ENCODE measurements at places on chromosomes 4 and X.
A peak's percentile ranks its signal among the peaks of the same experiment; 100 is the strongest.

GRCh38 chrX:132292793-132293192 lies 73.5 kb upstream of the RAP2C start:
- DNase-seq, result no peak

DNA sequence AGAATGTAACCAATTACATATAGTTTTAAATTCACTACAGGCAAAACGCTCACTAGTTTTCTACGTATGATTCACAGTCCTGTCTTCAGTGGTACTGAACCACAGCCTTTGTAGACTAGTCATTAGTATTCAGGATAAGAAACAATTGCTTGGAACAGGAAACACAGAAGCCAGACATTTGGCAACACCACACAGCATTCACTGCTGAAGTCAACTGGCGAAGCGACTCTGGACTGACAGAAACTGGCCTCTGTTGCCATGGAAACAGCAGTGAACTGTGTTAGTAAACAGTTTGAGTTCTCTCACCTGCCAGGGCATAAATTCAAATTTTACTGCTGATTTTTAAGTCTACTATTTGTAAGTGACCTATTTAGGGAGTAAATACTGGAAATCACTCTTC lies 57.6 kb downstream of the MAPK10 start:
- DNase-seq, result no peak

- DNase-seq, result no peak
These were observed 7.1 kb upstream of the CXCL5 start for GRCh38 chr4:74005528-74005927.

DNA sequence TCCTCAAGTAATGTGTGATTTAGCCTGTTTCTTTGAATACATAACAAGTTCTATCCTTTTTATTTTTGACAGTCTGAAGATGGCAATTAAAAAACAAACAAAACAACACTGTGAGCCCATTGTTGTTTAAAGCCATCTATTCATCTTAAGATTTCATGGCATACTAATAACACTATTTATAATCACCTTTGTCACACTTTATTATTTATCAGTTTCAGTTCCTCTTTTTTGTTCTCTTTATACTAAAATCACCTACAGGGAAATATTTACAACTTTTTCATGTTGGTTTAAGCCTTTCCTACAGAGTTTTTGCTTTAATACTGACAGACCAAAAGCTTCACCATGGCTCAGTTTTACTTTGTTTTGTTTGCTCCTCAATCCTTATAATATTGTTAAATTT lies 247.4 kb upstream of the CTSO start:
- DNase-seq, result no peak

DNA sequence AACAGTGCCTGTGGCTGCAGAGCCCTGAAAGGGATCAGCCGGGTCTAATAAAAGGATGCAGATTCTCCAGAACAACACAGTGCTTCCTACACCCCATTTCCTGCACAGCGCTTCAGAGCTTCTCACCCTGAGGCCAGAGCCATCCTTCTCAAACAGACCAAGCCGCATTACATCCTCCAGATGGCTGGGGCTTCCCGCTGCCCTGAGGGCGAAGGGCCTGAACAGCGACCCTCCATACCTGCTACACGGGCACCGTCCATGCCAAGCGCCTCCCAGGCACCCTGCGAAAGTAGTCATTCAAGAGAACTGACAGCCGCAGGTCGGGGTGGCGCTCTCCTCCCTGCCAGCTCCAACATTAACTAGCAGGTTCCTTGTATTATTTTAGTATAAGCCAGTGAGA lies 36.5 kb downstream of the ACOX3 start:
- DNase-seq, result no peak

- no peak for DNase-seq
These were observed 21.0 kb downstream of the MSX1 start for GRCh38 chr4:4880492-4880891.

GRCh38 chr4:26791346-26791745 lies 69.3 kb upstream of the STIM2 start:
- no peak for DNase-seq

- no peak for DNase-seq
These were observed 103.6 kb downstream of the RTL3 start for GRCh38 chrX:78555401-78555980.

DNA sequence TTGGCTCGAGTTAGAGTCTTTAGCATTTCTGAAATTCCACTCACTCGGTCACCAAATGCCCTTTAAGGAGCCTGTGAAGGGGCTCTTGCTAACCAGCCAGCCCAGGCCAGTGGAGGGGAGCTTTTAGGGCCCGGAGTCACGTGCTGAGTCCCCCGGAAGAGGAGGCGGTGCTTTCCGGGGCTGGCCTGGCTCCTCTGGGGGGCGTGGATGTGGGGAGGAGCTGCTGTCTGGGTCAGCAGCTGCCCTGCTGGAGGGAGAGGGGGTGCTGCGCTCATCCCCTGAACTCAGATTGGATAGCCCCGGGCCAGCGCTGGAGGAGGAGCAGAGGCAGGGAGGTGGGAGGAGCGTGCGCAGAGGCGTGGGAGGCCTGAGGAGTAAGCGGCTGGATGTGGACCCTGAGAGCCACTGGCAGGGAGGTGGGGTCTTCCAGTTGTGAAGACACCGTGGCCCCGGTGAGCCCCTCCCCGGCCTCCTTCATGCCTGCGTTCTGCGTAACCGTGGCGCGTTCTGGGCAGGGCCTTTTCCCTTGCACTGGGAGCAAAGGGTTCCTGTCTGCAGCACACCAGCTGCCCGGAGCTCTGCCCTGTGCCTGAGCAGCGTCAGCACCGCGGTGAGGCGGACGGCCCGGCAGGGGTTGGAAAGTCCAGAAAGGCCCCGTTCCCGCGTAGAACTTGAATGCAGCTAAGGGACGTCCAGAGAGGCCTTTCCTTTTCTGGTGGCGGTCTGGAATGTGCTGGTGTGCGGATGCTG lies 19.7 kb downstream of the MAEA start:
- DNase-seq, result no peak

DNA sequence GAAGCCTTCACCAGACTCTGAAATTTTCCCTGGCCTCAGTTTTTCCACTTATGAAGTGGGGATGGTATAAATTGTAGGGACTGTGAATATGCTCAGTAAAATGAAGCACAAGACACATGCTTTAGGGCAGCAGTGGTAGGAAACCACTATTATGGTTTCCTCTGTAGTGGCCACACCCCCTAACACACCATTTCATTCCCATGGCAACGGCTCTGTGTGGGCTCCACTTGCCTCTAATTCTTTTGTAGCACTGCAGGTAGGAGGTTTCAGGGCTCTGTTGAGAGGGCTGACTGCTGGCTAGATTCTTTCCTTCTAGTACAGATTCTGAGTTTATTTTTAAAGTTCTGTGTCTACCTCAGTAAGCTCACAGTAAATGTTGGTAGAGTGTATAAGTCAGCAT lies 3.5 kb upstream of the VMA21 start:
- DNase-seq, result no peak

DNA sequence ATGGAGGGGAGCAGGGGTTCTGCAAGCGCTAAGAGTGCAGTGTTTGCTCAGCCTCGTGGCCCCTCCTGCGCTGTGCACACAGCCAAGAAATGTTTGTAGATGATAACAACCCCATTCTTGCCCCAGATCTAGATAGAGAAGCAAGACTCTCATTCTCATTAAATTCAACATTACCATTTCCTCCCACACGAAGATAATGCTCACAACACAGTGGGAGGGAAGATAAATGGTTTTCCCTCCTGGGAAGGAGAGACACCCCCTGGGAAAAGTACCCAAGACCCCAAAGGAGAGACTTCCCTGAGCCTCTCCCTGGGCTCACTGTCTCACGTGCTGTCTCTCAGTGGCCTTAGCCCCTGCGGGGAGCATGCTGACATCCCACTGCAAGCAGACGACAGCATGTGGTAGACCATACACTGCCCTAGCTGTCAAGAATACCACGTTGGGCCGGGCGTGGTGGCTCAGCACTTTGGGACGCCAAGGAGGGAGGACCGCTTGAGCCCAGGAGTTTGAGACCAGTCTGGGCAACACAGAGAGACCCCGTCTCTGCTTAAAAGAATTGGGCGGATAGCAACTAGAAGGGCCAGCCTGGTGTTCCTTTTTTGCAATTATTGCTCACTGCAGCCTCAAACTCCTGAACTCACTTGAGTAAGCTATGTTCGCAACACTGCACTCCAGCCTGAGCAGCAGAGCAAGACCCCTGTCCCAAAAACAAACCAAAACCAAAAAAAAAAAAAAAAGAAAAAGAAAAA lies 34.9 kb upstream of the IQSEC2 start:
- no peak for DNase-seq

GRCh38 chr4:168437192-168437943 lies 42.9 kb downstream of the DDX60L start:
- DNase-seq, result no peak

- DNase-seq, result no peak
These were observed 274.1 kb upstream of the MAGEB2 start for GRCh38 chrX:29941287-29941686.

DNA sequence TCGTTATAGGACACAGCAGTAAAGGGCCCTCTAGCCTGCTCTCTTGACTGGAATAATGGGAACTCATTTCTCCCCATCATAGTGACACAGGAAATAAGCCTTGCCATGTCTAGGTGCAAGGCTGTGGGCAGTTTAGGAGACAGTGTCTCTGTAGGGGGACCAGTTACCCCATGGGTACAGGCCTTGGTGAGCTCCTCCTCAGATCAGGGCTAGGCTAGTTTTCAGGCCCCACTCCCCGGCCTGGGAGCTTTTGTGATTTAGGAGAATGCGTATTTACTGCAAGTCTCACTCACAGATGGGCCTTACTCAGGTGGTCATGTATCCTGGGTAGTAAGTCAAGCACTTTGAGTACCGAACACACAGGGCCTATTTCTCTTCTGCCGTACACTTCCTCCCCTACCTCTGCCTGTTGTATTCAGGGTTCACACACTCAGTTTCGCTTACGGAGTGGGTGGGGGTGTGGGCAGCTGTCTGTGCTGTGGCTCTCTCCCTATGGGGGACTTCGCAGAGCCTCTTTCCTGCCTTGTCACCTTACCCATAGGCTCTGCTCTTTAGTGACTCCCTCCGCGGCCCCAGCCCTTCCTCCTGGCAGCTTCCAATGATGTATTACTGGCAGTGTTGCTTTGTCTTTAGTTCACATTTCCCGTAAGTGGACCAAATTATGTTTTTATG lies 34.2 kb downstream of the FAM193A start:
- DNase-seq, result peak; percentile 40

DNA sequence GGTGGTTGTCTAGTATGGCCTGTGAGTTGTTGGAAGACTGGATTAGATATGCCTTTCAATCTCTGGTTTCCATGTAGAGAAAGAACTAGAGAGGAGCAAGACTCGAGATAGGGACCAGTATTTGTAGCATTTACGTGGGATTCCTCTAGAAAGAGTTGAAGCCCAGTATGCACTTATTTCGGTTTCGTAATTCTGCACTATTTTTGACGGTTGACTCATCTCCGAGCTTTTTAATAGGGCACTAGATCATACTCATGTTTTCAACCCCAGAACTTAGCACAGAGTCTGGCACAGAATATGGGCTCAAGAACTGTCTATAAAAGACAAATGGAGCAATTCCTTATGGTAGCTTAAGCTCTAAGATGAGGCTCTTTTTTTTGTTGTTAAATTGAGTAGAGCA lies 15.7 kb downstream of the HELT start:
- no peak for DNase-seq

GRCh38 chr4:55729351-55730279 lies 90.0 kb upstream of the EXOC1L start:
- DNase-seq, result no peak

DNA sequence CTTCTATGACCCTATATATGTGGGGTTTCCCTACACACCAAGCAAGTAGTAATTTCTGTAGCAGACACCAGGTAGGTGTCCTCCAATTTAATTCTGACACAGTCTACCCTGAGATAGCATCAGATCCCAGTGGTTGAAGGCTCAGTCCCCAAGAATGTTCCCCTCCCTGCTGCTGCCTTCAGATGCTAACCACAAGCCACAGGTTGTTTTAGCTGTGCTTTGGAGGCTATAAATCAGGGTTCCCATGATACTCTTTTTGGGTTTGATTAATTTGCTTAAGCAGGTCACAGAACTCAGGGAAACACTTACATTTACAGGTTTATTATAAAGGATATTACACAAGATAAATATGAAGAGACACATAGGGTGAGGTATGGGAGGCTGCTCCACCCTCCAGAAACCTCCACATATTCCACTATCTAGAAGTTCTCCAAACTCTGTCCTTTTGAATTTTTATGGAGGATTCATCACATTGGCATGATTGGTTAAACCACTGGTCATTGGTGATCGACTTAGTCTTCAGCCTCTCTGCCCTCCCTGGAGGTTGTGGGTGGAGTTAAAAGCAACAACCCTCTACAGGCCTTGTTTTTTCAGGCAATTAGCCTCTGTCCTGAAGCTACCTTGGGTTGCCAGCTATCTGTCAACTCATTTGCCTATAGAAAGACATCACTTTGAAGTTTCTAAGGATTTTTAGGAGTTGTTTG lies 50.8 kb downstream of the GRIA2 start:
- no peak for DNase-seq

DNA sequence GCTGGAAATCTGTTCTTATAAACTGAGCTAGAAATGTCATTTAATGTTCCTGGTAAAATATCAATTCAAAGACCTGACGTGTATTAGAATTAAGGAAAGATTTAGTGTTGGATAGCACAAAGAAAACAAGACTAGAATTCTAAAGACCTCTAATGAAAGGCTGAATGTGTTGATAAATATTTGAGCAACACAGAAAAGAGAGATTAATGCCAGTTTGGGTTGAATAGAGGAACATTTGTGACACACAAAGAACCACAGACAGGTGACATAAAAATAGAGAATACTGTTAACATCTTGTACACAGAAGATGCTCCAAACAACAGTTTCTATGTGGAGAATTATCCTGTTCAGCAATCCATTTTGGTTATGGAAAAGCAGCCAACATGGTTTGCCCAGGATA lies 222.1 kb upstream of the GALNT7 start:
- no peak for DNase-seq

DNA sequence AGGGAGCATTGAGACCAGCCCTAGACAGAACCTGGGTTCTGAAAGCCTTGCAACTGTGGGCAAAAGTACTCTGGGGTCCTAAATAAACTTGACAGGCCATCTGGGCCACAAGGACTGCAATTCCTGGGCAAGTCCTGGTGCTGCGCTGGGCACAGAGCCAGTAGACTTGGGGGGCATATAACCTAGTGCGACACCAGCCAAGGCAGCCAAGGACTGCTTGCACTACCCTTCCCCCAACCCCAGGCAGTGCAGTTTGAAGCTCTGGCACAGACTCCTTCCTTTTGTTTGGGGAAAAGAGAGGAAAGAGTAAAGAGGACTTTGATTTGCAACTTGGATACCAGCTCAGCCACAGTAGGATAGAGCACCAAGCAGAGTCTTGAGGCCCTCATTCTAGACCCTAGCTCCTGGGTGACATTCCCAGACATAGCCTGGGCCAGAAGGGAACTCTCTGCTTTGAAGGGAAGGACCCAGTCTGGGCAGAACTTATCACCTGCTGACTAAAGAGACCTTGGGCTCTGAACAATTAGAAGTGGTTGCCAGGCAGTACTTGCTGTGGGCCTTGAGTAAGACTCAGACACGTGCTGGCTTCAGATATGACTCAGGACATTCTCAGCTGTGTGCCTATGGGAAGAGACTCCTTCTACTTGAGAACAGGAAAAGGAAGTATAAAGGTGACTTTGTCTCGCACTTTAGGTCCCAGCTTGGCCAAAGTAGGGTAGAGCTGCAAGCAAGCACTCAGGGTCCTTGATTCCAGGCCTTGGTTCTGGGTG lies 522.8 kb downstream of the GLUD2 start:
- DNase-seq, result no peak

Measured in activated naive CD4-positive, alpha-beta T cell (primary cell).